ENCODE measurements at places on chromosomes 3 and 15.

DNA sequence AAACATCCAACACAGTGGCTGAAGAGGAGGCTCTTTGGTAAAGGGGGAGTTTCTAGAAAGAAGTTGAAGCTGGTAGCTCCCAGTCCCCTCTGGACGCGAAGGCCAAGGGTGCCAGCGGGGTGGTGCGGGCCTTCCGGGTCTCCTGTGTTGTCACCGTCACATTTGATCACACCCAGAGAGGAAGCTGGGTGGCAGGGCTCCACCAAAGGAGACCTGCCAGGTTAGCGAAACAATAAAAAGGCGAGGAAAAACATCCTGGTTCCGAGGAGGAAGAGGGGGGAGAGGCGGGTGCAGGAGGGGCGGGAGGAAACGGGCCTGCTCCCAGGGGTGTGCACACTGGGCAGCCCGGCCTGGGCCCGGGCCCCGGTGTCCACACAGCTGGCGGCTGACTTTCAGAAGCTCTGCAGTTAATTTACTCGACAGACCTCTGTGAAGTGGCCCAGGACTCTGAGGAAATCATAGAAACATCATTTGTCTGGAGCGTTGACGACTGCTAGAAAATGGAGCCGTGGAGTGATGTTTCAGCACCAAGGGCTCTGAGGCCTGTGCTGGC, 12.1 kb downstream of the HEG1 start:
- DNase-seq = no peak

DNA sequence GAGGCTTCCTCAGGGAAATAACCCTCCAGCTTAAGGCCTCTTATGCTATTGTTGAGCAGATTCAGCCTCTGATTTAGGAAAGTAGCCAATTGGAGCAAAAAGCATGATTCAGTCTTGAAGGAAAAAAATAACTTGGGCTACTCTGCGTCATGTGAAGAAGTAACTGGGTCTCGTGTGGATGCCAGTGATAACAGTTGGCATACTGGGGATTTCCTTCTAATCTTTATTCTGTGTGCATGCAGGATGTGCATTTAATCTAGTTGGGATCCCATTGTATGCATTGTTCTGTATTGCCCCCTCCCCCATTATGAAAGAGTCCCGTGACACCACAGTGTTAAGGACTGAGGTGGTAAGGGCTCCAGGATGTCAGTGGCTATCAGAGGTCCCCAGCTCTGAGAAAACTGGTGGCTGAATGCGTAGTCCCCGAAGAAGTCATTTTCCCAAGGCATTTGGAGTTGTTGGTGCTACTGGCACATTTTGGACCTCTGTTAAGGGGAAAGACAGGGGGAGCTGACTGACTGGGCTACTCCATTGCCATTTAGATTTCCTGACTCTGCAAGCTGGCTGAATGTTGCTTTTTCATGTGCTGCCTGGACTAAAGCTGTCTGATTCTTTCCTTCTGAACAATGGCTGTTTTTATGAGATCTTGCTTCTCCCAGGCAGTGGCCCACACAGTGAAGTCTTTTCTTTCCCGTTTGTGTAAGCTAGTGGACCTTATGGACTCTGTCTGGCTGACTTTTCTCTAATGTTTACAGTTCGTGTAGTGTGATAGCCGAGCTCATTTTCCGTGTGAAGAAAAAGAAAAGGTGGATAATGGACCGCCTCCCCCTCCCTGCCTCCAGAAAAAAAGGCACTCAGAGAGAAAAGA, 38.4 kb upstream of the TRAK1 start:
- no peak for DNase-seq

DNA sequence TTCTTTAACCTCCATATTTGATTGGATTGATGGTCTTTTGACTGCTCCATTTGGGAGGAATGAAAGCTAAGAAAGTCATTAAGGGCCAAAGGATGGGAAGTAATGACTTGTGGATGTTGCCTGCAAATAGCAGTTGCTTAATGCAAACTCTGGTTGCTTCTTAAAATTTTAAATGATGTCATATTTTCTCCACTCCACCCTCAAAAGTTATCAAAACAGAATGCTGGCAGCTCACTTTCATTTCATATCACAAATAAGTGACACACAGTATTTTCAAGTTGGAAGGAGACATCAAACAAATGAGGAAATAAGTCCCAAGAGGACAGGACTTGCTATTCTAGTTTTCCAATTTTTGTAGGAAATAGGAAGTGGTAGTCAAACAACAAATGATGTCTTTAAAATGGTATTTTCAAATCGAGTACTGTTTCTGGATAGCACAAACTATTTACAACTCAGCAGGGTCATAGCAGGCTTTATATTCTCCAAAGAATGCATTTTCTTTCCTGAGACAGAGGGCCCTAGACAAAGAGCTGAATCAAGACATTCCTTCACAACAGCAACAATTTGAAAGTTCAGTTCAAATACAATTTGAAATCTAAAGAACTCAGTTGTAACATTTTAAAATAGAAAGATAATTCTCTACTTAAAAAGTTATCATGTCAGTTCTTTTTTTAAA, 165.1 kb upstream of the UBE2E1 start:
- no peak for DNase-seq

DNA sequence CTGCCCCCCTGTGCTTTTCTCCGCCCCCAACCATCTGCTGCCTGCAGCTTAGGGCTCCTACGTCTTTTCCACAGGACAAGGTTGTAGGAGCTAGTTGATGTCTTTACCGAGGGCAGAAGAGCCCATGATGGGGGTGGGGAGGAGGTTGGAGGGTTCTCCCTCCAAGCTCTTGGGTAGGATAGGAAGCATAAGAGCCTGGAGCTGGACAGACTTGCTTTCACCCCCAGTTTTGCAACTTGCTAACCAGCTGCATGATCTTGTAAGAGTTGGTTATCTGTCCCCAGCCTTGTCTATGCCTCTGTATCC, 856 bp downstream of the ABCF3 start:
- no peak for DNase-seq

DNA sequence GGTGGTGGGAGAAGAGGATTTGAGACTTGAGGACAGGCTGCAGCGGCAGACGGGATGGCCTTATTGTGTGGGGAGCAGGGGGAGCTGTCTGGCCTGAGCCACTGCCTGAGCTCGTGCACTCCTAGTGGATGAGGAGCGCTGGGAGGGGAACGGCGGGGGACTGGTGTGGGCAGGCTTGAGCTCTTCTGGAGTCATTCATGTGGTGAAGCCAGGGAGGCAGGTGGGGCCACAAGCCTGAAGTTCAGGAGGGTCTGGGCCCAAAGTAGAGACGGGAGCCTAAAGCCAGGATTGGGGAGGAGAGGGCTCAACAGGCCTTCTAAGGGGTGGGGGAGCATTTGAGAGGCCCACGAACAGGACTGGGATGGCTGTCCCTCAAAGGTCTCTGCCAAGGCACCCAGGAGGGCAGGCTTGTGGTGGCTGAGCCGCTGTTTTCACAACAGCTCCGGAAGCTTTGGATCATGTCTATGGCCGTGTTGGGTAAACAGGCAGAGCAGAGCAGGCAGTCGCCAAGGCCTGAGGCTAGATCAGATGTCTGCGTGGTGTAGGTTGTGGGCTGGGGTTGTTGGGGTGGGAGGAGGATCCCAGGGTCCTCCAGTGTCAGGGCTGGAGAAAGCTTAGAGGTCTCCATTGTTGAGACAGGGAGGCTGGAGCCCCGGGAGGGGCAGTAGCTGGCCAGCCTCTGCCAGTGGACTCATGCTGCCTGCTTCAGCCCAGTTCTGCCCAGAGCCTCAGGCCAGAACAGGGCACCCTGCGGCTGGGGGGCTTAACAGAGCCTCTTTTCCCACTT, 8.2 kb downstream of the PRKCD start:
- DNase-seq = no peak

GRCh38 chr15:93614386-93615104, 525.5 kb upstream of the RGMA start:
- DNase-seq = no peak

- DNase-seq = no peak
Observed at GRCh38 chr3:185959609-185960521, 22.1 kb upstream of the TRA2B start.

DNA sequence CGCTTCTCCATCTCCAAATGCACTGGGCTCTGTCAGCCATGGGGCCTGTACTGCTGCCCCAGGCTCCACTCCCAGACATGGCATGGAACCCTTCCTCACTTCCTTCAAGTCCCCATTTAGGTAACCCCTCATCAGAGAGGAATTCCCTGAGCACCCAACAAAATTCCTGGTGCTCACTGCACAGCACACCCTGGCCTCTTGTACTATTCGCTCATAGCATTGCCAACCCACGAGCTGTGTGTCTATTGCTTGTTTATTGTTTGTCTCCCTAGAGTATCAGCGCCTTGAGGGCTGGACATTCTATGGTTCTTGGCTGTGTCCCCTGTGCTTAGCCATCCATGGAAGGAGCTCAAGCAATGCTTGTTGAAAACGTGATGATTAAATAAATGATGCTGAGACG, 46.1 kb upstream of the SLCO2A1 start:
- DNase-seq = no peak

DNA sequence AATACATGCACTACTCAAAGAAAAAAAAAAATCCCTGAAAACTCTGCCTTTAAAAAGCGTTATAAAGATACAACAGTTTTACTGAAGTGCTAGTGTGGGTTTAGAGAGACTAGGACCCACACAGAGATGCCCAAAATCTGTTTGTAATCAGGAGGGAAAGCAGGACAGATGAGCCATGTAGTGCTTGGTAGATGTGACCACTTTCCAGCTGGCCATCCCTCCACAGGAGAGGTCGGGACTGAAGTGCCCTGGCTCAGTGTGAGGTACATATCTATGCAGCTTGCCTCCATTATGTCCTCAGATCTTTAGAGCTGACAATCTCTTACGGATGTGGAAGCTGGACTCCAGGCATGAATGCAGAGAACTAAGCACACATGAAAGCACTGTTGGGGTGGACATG, 57.5 kb upstream of the NANOGP8 start:
- DNase-seq = no peak

- peak; percentile 85 for DNase-seq
Observed at GRCh38 chr15:70337277-70338186, 239.8 kb upstream of the TLE3 start.

DNA sequence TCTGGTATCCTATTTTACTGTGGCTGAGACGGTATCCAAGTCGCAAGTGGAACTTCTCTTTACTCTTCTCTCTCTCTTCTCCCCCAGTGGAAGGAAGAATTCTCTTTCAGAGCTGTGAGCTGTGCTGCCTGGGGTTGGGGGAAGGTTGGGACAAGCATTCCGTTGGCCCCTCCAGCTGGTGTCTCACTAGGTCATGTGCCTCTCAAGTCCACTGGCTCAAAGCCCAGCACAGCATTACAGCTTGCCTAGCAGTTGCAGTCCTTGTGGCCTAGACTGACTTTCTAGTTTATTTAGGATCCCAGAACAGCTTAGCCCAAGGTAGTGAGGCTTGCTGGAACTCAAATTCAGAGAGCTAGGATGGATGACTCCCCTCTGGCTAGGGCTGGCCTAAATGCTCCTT, 76.1 kb upstream of the SPATA16 start:
- DNase-seq = no peak

- no peak for DNase-seq
Observed at GRCh38 chr15:83380682-83381081, 66.5 kb upstream of the SH3GL3 start.

DNA sequence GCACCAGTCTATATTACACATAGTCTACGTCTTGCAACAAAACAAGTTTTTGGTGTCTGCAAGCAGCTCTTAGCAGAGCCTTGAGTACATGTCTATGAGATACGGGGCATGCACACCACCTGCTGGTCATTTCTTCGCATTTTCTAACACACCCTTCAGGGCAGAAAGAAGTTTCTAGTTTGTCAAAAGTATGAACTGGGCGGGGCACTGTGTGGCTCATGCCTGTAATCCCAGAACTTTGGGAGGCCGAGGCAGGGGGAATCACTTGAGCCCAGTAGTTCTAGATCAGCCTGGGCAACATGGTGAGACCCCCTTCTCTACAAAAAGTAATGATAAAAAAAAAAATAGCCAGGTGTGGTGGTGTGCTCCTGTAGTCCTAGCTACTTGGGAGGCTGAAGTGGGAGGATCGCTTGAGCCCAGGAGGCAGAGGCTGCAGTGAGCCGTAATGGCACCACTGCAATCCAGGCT, 64.2 kb upstream of the ARL8B start:
- peak; percentile 54 for DNase-seq

DNA sequence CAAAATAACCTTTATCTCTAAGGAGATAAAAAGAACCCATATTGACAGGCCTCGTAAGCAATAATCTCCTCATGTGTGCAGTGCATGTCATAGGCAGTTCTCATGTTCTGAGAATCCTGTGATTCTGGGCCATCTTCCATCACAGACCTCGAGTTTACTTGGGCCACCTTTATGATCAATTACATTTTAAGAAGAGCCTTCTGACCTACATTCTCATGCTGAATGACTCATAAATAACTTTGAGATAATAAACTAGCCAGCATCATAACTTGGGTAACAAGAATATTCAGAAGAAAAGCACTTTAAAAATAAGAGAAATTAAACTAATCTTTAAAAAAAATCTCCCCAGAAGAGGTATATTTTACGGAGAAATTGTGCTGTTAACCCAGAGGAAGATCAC, 310.7 kb upstream of the ZNF717 start:
- DNase-seq = no peak

DNA sequence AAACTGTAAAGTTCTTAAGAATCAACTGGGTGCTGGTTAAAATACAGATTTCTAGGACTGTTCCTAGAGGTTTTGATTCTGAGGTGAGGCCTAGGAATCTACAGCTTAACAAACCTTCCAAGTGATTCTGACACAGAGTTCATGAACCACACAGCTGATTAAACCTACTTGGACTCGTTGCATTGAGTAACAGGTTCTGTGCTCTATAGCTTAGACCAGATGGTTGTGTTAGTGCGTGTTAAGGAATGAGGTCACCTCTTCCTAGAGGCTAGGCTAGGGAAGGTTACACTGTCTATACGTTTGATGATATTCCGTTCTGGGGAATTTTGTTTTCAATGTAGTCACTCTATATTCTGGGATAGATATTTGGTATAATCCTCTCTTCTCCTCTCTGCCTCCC, 21.9 kb downstream of the EID1 start:
- DNase-seq = no peak

- peak; percentile 46 for DNase-seq
Observed at GRCh38 chr3:136250903-136251460, 842 bp downstream of the PCCB start.

DNA sequence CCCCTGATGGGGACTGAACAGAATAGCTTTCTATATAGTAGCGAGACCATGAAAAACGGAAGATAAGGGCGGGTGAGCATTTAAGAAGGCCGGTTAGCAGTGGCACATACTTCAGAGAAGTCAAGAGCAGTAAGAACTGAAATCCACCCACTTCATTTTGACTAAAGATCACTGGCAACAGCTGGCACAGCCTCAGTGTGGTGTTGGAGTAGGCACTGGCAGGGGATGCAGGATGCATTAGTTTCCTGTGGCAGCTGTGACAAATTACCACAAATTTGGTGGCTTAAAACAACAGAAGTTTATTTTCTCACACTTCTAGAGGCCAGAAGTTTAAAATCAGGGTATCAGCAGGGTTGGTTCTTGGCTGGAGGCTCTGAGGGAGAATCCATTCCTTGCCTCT, 176.5 kb downstream of the ADAMTSL3 start:
- no peak for DNase-seq

GRCh38 chr15:23422099-23422945, 24.7 kb downstream of the GOLGA6L2 start:
- no peak for DNase-seq

DNA sequence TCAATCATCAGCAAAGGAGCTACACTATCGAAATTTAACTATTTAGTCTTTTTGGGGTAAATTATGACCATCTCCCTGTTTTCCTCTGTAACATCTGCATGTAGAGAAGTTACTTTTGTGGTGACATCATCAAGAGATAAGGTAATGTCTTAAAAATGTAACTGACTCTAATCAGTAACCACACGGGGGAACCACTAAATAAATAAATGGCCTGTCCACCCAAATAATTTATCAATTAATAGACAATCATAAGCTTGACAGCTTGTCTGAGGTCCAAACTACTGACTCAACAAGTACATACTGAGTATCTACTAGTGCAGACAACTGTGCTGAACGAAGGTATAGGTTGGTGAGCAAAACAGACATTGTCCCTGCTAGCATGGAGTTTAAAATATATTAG, 219.3 kb downstream of the SLC9A9 start:
- no peak for DNase-seq

Measured in left lung (tissue), 14 donors.